ENCODE measurements at places on chromosomes 12 and 14. TPM values are rescaled to one million over a fixed set of nuclear protein-coding genes. Genes with fewer than 3 reads are reported as not detected.

TMCC3 gene
- polyA plus RNA-seq, result 21.3 TPM

RIMKLB gene
- 62.8 TPM for polyA plus RNA-seq

HNF1A gene
- polyA plus RNA-seq, result not detected

ARHGEF40 gene
- 57.3 TPM for polyA plus RNA-seq

MAP3K9 gene
- polyA plus RNA-seq, result 0.29 TPM

CFAP73 gene
- polyA plus RNA-seq, result 0.19 TPM

GPRC5A gene
- polyA plus RNA-seq, result 1.5 TPM

C12orf54 gene
- 0.38 TPM for polyA plus RNA-seq

GDF3 gene
- polyA plus RNA-seq, result not detected

CD4 gene
- 7.3 TPM for polyA plus RNA-seq

TCL1B gene
- not detected for polyA plus RNA-seq

- DNase-seq, result no peak
These were observed 418.2 kb downstream of the BCAT1 start for GRCh38 chr12:24530689-24531088.

- DNase-seq, result no peak
These were observed 1.9 kb upstream of the KRT79 start for GRCh38 chr12:52836042-52836466.

DNA sequence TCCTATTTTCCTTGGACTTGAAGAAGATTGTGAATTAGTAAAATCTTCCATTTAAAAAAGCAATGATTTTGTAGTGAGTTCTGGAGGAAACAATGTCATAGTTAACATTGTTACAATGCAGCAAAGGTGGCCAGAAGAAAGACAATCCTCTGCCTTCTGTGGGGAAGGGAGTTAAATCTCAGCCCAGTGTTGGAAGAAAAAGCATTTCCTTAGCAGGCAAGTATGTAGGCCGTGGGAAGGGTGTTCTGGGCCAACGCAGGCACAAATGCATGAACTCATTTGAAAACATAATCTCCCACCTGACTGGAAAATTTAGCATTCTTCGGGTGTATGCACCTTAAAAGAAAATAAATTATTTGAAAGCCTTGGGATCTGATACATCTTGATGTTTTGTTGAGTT is 258.6 kb downstream of the ADAMTS20 start:
- DNase-seq, result no peak

DNA sequence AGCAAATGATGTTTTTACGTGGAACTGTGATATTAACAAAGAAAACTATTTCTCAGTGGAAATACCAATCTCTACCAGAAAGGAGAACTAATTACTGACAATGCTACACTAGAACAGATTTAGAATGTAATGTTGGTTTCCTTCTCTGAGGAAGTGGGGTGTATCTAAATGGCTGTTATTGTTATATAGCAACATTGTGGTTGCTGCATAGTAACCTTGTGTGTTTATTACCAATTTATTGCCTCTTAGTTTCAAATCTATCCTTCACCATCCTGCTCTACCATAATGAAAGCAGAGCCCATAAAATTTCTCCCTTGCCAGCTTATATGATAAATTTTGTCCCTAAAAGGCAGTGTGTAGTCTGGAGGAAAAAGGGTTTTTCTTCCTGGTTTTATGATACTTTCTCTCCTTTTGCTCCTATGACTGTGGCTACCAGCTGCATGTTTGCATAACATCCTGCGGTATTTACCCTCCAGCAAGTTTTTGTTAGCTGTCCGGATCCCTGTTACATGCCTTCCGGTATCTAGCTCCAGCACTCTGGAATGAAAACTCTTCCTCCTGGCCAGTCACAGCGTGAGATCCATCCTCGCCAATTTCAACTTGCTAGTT is 5.7 kb upstream of the KLRK1 start:
- DNase-seq, result peak; percentile 28

- DNase-seq, result no peak
These were observed 669 bp upstream of the WSCD2 start for GRCh38 chr12:108128221-108129016.

- peak; percentile 68 for DNase-seq
These were observed 5.3 kb downstream of the BHLHE41 start for GRCh38 chr12:26119391-26119989.

GRCh38 chr12:74539765-74540526 is 2.3 kb downstream of the ATXN7L3B start:
- DNase-seq, result no peak

GRCh38 chr12:57881475-57881874 is 34.9 kb upstream of the CTDSP2 start:
- no peak for DNase-seq

DNA sequence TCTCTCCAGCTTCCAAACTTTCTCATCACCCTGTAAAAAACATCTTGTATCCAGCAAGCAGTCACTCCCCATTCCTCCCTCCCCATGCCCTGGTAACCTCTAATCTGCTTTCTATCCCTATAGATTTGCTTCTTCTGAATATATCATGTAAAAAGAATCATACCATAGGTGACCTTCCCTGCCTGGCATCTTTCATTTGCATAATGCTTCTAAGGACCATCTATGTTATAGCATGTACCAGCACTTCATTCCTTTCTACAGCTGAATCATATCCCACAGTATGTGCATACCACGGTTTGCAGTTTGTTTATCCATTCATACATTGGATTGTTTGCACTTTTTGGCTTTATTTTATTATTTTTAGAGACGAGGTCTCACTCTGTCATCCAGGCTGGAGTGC is 22.9 kb upstream of the VPS37B start:
- no peak for DNase-seq

DNA sequence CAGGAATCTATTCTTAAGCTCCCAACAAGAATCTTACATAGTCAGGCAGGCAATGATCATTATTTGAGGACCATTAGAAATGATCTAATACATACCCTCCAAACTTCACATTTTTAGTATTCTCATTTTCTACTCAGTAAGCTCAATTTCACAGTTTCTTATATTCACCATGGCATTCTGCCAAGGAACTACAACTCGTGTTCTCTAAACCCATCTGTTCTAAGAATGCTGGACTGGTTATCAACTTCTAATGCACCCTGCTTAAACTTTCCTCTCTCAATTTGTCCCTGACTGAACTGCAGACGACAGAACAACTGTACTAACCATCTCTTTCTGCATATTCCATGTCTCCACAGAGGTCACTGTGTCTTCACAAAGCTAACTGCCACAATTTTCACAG is 58.6 kb downstream of the GXYLT1 start:
- peak; percentile 32 for DNase-seq

GRCh38 chr14:42110167-42110566 is 503.5 kb downstream of the LRFN5 start:
- DNase-seq, result no peak

DNA sequence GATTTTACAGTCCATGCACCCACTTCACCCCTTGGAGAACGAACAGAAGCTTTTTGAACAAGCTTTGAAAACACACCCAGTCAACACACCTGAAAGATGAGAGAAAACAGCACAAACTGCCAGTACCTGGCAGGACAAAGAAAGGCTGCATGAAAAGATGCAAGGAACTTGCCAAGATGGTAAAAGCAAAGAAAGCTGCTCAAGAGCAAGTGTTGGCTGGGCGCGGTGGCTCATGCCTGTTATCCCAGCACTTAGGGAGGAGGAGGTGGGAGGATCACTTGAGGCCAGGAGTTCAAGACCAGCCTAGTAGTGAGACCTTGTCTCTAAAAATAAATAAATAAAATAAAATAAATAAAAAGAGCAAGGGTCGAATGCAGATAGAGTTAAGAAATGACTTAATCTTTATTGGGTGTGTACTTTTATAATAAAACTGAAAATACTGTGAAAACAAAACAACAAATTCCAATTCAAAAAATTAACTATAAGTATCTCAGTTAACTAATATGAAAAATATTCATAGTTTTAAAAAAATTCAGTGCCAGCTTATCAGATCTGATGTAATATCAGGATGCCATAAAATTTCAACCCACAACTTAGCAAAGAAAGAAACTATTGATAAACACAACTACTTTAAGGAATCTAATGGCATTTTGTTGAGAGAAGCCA is 59.2 kb downstream of the HECTD4 start:
- no peak for DNase-seq

GRCh38 chr12:13362260-13362841 is 165.8 kb downstream of the EMP1 start:
- DNase-seq, result no peak

GRCh38 chr14:102197317-102197853 is 57.7 kb downstream of the WDR20 start:
- no peak for DNase-seq

DNA sequence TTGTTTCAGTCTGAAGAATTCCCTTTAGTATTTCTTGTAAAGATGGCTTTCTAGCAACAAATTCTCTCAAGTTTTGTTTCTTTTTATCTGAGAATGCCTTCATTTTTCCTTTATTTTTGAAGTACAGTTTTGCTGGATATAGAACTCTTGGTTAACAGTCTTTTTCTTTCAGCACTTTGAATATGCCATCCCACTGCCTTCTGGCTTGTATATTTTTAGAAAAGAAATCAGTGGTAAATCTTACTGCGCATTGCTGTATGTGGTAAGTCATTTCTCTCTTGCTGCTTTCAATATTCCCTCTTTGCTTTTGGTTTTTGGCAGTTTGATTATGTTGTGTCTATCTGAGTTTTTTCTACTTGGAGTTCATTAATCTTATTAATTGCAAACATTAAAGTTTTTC is 16.8 kb upstream of the PPM1A start:
- no peak for DNase-seq

DNA sequence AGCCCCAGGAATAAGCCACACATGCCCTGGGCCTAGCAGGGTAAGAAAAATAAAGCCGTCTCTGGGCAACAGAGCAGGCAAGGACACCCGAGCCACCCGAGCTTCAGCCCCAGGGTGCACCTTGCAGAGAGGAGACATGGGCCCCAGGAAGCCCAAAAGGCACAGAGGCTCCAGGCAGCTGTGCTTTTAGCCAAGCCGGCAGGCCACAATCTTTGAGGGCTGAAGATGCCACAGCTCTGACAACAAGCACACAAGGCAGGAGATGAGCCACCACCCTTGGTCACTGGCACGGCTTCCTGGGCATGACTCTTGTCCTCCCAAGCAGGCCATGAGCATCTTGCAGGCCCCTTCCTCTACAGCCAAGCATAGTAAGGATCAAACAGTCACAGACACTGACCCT is 86.3 kb downstream of the ITPK1 start:
- no peak for DNase-seq

- DNase-seq, result no peak
These were observed 646.9 kb upstream of the TMEM132C start for GRCh38 chr12:127619869-127620734.

- no peak for DNase-seq
These were observed 76.4 kb downstream of the PPP1R12A start for GRCh38 chr12:79858518-79858917.

- peak; percentile 72 for DNase-seq
These were observed 74.3 kb downstream of the TRHDE start for GRCh38 chr12:72346363-72346944.

DNA sequence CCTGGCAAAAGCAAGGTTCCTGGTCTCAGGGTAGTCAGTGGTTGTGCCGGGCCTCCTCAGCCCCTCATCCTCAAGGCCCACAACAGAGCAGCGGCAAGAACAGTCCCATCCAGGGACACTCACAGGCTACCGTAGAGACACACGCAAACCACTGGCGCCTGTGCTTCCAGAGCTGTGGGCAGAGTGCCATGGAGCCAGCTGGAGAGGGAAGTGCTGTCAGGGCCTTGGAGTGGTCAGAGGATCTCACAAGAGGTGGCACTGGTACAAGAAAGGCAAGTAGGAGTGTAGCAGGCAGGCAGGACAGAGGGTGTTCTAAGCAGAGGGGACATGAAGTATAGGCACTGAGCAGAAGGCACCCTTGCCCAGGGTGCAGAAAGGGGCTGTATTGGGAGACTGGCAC is 34.6 kb downstream of the ANKRD9 start:
- DNase-seq, result peak; percentile 66

- DNase-seq, result no peak
These were observed 120.9 kb downstream of the TMEM132C start for GRCh38 chr12:128387811-128388422.

- no peak for DNase-seq
These were observed 24.9 kb downstream of the CATSPERB start for GRCh38 chr14:91706996-91707395.

DNA sequence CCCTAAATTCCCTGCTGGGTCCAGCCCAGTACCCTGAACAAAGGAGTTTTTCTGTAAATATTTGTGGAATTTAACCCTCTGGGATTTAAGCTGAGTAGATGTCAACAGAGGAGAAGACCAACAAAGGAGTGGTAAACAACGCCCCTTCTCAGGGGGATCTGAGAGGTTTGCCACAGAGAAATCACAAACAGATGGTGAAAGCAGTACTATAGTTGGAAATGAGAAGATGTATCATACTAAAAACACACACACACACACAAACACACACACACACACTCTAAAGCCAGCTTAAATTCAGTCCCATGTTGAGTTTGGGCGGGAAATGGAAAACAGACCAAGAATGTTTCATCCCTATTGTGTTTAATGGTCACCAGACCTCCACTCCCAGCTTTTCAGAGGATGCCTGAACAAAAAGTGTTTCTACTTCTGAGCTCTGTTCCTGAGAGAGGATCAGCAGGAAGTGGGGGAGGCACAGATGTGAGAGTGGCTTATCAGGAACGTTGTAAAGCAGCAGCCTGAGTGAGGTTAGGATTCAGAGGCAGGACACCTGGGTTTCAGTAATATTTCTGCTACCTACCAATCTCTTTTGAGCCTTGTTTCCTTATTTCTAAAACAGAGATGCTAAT is 3.2 kb downstream of the BIN2 start:
- peak; percentile 79 for DNase-seq

- DNase-seq, result no peak
These were observed 26.2 kb downstream of the KITLG start for GRCh38 chr12:88553941-88554658.

- no peak for DNase-seq
These were observed 18.2 kb upstream of the CEBPE start for GRCh38 chr14:23137192-23137812.

- DNase-seq, result no peak
These were observed 811.7 kb downstream of the C12orf50 start for GRCh38 chr12:87217491-87217890.

DNA sequence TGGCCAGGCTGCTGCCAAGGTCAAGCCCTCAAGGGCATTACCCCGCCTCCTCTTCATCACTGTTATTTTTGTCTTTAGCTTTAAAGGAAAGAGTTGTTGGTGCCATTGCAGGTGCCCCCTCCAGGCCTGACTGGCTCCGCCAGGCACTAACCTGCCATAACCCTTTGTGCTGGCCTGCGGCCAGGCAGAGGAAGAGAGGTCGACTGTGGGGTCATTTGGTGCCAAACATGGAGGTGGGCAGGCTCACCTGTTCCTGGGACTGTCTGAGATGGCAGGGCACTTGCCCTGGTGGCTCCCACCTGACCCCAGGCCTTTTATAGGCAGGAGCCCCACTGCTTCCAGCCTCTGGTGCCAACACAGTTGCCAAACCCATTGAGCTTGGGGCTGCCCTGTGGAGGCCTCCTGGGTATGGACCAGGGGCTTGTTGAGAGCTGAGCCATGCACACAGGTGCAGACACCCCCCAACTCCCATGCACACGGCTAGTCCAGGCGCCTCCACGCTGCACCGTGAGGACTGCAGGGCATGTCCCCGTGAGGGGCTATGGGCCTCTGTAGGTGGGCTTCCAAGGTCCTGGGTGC is 29.4 kb upstream of the PLD4 start:
- no peak for DNase-seq

- DNase-seq, result peak; percentile 63
These were observed 115.3 kb upstream of the CPSF6 start for GRCh38 chr12:69123919-69124638.

All from muscle of back (tissue), 13 donors.